CD4-positive, alpha-beta memory T cell (primary cell): ENCODE measurements at places on chromosomes 5 and 9. TPM values are rescaled to one million over a fixed set of nuclear protein-coding genes. Genes with fewer than 3 reads are reported as not detected.
A peak's percentile ranks its signal among the peaks of the same experiment; 100 is the strongest.

- DNase-seq: no peak
Observed at GRCh38 chr5:168156170-168156569, 135.3 kb upstream of the WWC1 start.

DNA sequence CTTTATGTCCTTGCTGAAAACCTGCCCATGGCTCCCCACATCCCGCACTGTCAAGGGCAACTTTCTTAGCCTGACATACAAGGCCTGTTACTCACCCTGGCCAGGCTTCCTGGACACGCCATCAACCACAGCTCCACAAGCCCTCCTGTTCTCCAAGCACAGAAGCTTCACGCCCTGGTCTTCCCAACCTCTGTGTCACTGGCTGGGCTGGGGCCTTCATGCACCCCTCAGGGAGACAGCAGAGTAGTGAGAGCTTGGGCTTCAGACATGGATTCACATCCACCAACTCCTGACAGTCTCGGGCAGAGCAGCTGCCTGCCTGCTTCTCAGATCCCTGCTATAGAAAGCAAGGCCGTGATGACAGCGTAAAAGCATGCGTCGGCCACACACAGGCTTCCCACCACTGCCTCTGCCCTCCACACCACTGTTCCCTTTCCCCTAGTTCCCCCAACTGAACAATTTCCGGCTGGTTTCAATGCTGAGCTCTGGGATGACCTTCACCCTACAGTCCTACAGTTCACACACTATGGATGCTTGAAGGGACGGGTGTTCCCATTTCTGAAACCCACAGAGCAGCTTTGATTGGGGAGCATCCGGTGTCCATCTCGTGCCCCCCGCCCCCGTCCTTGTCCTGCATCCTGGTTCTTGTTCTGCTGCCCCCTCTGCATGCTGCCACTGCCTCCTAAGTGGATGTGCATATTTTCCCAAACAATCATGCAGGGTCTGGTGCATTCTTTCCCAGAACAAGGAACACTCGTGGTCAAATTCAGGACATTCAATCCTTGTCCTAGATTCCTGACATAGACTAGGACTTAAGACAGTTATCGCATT is 33.4 kb upstream of the ADAMTS2 start:
- no peak for DNase-seq

- no peak for DNase-seq
Observed at GRCh38 chr5:144017631-144018030, 152.8 kb downstream of the YIPF5 start.

Gene EIF4E1B
- not detected for polyA plus RNA-seq

- DNase-seq: no peak
Observed at GRCh38 chr9:79615038-79615437, 43.3 kb downstream of the TLE4 start.

- no peak for DNase-seq
Observed at GRCh38 chr5:61735995-61736394, 403.9 kb downstream of the ZSWIM6 start.

Gene ADAMTS16
- not detected for polyA plus RNA-seq

DNA sequence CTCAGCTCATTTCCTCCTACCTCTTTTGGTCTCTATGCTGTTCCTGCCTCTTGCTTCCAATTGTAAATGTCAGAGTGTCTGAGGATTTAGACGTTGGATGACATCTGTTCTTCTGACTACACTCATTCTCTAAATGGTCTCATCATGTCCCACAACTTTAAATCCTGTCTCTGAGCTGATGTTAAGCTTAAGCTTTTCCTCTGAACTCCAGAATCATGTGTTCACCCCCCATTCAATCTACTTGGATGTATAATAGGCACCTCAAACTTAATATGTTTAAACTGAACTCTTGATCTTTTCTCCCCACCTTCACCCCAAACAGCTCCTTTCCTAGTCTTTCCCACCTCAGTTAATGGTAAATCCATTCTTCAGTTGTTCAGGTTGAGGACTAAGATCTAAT is 433.6 kb downstream of the CSNK1G3 start:
- DNase-seq: no peak

DNA sequence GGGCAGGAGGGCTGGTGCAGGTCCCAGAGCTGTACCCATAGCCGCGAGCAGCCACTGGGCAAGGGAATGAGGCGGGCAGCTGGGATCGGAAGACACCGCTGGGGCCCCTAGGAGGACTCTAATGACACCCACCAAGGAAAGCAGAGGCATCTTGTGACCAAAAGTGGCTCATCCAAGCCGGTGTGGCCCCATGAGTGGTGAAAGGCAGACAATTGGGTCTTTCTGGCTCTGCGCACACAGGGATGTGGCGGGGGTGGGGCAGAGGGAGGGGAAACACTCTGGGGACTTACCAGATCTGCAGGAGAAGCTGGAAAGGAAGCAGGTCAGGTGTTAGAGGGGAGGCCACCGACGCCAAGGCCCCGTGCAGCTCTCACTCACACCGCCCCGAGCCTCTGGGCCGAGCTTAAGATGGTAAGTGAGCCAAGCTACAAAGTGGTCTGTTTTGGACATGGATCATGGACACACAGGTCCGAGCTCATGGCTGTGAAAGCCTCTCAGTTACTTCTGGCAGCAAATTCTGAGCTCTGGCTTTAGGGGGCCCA is 42.3 kb upstream of the SARDH start:
- no peak for DNase-seq

Gene OMD
- 0.09 TPM for polyA plus RNA-seq

Gene DNAJC21
- polyA plus RNA-seq: 29.9 TPM

DNA sequence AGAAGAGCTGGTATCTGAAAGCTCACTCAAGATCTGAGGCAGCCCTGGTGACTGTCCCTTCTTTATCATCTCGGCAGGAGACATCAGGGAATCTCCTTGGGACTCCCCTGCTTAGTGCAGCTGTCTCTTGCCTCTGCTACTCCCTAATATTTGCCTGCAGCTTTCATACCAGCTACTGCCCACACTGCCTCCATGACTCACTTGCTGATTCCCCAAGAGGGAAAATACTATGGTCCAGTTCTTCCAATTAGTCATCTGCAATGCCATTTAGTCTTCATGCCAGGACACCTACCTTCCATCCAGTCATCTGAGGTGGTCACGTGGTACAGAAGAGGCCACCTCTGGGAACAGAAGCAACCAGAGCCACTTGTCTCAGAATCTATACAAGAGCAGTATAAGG is 270.8 kb downstream of the NTRK2 start:
- no peak for DNase-seq

Gene SLC25A48
- polyA plus RNA-seq: not detected

GRCh38 chr9:85941966-85942912 is 1.3 kb downstream of the NAA35 start:
- DNase-seq: no peak

DNA sequence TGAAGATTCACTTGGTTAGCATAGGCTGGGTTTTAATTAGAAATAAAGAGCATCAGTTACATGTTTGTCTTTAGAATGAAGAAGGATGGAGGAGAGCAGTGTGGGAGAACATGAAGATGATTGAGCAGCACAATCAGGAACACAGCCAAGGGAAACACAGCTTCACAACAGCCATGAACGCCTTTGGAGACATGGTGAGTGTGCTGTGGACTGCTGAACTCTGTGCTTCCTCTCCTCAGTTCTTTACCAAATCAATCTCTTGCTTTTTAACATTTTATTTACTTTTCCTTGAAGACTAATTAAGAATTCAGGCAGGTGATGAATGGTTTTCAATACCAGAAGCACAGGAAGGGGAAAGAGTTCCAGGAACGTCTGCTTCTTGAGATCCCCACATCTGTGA is 38.2 kb upstream of the SPATA31E1 start:
- DNase-seq: no peak

DNA sequence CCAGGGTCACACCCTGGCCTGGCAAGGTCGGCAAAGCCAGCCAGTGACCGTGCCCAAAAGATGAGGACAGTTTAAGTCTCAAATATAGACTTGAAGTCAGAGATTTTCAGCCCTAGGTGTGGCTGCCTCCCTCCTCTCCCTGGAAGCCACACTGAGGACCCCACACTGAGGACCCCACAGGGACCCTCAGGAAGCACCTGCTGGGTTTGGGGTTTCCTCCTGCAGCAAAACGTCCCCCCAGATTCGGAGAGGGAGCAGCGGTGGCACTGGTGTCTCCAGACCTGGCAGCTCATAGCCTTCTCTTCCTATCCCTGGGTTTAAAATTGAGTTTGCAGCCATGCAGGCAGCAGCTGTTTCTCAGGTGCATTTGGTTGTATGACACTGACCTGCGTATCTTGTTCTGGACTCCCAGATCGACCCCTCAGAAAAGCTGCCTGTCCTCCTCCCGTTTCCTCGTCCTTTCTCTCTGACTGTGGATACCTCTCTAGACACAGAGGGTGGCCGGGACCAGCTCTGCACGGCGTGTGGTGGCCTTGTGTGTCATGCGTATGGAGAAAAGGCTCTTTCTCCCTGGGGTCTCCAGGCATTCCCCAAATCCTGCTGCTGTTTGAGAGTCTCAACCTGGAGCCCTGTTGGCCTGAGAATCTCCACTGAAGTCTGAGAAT is 36.6 kb downstream of the MRPL36 start:
- DNase-seq: no peak

DNA sequence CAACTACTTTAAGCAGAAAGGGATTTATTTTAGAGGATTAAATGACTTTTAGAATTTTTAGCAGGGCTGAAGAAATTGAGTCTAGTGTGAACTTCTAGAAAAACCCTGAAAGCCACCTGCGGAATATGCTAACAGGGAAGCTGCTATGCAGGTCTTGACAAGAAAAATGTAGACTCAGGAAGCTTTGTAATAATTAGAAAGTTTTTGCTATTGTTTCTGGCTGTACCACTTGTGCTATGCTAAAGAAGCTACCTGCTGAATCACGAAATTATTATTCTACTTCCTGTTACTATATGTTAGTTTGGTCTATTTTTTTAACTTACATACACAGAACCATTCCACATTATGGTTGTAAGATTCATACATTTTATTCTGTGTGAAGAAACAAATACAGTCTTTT is 74.0 kb upstream of the CHSY3 start:
- DNase-seq: no peak

Gene LAMC3
- not detected for polyA plus RNA-seq

Gene ANKRD20A1
- not detected for polyA plus RNA-seq

DNA sequence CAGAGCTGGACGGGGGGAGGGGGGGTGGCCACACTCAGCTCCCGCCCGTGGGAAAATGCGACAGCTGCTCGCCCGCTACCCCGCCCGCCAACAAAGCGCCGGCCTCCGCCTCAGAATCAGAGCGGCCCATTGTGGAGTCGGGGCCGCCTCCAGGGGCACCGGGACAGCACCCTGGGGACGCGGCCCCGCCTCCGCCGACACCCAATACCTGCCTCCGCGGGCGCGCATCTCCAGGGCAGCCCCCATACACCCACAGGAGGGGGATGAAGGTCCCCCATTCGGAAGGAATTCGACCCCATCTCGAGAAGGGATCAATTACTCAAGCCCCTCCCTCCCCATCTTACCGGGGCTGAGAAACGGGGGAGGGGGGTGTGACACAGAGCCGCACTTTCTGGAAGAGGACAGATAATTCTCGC is 1.3 kb downstream of the NOTCH1 start:
- peak; percentile 36 for DNase-seq

- no peak for DNase-seq
Observed at GRCh38 chr5:172583931-172584511, 57.0 kb upstream of the NEURL1B start.

DNA sequence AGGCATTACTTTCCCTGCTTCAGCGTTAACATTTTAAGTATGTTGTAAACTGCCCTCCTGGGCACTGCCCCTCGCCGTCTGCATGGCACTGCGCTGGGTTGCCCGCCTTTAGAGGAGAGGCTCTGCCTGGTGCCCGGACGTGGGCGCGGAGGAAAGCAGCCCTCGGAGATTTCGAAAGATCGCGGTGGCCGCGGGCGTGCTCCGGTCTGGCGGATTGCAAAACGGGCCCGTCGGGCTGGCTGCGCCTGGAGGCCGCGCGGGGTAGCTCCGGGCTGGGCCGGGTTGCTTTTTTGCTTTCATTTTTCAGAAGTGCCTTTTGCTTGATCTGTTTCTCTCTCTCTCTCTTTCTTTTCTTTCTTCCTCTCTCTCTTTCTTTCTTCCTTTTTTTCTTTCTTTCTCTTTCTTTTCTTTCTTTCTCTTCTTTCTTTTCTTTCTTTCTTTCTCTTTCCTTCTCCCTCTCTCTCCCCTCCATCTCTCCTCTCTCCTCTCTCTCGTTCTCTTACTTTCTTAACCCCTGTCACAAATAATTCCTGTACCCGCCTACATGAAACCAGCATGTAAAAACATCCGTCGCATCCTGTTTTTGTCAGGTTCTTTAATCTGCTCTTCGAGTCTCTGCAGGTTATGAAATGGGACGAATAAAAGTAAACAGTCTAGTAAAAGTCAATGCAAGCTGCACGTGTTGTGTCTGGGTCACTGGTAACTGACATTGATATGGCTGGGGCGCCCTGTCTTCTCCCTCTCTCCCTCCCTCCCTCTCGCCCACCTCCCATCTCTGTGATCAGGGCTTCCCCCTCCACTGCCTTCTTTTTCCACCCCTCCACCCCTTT is 1.7 kb downstream of the FST start:
- peak; percentile 66 for DNase-seq

Gene TUSC1
- polyA plus RNA-seq: not detected

Gene PCDH1
- polyA plus RNA-seq: not detected

DNA sequence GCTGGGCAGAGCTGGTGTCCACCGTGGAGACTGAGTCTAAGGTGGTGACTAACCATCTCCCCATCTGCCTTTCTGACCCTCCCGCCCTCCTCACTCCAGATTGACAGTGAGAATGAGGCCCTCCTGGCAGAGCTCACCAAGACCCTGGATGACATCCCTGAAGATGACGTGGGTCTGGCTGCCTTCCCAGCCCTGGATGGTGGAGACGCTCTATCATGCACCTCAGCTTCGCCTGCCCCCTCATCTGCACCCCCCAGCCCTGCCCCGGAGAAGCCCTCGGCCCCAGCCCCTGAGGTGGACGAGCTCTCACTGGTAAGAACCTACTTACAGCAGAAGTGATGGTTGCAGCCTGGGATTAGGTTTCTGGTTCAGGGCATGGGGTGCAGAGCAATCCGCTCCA is 96.5 kb downstream of the PPARGC1B start:
- DNase-seq: no peak

- DNase-seq: no peak
Observed at GRCh38 chr5:111173476-111173875, 50.7 kb upstream of the CAMK4 start.

GRCh38 chr5:125536095-125536494 is 789.7 kb upstream of the ZNF608 start:
- no peak for DNase-seq
